Activated CD8-positive, alpha-beta memory T cell treated with anti-CD3 and anti-CD28 coated beads for 1 hour (primary cell): ENCODE measurements at places on chromosomes 11 and 22.

DNA sequence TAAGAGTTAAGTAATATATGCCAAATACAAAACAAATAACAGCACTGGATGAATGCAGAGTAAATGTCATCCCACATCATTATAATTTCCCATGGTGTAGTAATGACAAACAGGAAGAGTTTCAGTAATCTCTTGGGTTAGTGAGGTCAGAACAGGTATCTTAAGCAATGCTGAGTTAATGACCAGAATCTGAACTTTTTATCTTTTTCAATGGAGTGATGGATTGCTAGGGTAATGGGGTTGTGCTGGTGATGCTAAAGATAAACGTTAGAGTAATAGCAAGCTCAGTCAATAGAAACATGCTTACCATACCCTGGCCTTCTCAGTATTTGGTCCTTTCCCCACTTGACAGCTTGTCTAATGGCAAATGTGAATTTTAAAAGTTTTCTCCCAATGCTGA lies 11.5 kb upstream of the BDNF start:
- no peak for DNase-seq

DNA sequence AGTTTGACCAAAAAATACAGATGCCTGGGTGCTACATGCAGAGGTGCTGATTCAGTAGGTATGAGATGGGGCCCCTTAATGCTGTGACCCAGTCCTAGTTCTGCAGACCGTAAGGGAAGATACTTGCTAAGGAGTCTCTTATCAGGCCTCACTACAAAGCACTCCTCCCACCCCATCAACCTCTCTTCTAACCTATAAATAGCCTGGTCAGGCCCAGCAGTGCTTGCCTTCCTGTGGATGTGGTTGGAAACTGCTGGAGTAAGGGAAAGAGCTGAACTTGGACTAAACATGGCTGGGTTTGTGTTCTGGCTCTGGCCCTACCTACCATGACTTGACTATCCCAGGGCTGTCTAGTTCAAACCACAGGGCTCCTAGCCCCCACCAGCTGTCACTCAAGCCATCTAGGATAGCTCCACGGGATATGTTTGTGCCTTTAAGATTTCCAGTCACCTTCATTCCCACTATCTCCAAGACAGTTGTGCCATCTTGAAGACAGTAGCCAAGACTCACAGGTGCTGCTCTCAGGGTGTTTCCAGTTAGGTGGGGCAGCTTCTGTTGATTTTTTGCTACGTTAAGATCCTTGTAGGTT lies 9.5 kb upstream of the DKK3 start:
- no peak for DNase-seq

- no peak for DNase-seq
These were observed 310.6 kb downstream of the TBC1D22A start for GRCh38 chr22:47073075-47073474.

GRCh38 chr11:113162592-113162962 lies 151.8 kb upstream of the TTC12 start:
- no peak for DNase-seq

DNA sequence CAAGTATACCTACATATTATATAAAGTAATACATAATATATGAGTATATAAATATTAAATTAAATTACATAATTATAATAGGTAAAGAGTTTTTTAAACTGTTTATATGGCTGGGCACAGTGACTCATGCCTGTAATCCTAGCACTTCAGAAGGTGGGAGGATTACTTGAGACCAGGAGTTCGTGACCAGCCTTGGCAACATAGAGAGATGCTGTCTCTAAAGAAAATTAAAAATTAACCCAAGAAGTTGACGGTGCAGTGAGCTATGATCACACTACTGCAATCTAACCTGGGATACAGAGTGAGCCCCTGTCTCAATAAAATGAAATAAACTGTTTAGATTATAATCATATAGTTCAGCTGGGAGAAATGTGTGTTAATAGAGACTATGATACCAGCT lies 363.0 kb downstream of the DDX10 start:
- no peak for DNase-seq

DNA sequence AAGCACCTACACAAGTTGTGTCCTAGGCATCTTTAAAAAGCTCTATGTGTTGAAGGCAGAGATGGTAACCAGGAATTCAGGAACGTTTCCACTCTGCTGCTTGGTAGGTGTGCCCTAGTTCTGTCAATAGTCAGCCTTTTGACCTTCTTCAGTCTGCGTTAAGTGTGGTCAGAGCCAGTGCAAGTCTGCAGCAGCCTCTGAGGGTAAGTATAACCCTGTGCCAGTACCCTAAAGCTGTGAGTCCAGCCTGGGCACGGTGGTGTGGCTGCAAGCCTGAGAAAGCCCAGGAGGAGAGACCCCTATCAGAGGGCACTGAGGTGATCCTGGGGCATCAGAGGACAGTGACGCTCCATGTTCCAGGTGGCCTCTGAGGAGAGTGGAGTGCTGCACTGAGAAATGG lies 76.8 kb upstream of the ADORA2A start:
- DNase-seq: no peak

GRCh38 chr22:17607891-17608521 lies 20.5 kb downstream of the ATP6V1E1 start:
- no peak for DNase-seq

DNA sequence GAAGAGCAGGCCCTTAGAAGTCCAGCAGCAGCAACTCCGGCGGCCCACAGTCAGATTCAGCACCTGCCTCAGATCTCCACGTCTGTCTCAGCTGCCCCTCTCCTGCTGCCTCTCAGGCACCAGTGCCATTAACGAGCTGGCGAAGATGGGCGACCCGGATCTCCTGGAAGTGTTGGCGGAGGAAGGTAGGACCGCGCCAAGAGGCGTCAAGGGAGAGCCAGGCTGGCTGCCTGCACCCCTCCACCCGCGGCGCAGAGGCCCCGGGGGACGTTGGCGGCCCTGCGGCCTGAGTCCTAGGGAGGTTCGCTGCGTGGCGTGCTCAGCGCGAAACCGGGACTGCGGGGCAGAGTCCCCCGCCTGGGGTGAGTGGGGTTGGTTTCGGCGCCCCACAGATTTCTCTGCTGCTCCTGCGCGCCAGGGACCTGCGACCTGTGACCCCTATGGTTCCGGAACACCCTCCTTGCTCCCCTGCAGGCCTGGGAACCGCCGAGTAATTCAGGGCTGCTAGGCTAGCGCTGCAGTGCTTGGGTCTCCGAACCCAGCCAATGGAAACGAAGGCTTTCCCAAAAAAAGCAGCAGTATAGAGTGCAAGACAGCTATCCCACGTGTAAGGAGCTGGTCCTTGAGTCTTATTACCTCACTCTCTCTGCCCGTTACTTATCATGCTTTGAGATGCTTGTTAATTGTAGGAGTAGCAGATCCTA lies 615 bp downstream of the ANO5 start:
- DNase-seq: no peak

DNA sequence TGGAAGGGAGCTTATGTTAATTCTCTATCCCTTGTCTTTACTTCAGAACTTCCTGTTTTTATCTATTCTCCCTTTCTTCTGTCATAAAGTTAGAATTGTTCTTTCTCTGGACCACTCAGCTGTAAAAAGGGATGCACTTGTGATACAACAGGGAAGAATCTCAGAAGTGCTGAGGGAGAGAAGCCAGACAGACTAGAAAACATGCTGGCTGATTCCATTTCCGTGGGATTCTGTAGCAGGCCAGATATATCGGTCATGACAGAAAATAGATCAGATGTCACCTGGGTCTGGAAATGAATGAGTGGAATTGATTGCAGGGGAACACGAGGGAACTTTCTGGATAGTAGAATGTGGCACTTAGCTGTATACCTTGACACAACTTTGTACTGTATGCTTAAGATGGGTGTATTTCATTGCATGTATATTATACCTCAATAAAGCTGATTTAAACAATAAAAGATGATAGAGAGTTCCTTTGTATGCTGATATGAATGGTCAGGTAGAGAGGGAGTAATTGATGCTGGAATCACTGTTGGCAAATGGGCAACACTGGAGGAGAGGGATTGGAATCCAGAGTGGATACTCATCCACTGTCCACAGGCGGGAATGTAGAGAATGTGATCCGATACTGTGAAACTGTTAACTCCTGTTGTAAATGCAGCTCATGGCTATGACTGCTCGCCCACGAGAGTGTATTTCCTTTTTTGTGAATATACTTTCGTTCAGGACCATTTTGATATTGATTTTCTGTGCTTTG lies 59.6 kb downstream of the ATXN10 start:
- DNase-seq: no peak

DNA sequence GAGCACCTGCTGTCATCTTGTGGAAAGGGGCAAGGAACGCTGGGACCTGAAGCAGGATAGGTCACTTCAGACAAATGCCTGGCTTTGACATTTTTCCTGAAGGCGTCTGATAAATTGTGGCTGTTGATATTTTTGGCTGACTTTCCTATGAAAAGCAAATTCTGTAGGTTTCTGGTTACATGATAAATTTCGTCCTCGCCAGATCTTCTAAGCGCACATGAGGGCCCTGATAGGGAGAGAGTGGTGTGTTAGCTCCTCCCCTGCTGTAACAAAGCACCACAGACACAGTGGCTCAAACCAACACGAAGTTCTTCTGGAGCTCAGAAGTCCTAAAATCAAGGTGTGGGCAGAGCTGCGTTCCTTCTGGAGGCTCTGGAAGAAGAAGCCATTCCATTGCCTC lies 19.6 kb downstream of the APOL4 start:
- no peak for DNase-seq

DNA sequence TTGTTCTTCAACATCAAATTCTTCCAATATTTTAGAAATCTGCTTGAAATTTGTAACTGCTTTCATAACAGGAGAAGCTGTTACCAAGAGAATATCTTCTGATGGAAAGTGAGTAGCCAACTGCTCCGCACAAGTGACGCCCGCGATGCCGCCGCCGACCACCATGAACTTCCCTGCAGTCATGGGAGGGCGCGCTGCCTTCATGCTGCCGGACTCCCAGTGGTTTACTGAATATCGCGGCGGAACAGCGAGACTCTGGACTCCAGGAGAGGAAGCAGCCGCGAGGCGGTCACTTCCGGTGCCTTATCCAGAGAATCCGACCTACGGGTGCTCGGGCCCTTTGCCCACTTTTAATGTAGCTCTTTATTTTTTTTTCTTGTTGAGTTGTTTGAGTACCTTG lies 190.6 kb downstream of the GUCY1A2 start:
- DNase-seq: no peak

- no peak for DNase-seq
These were observed 2.5 kb downstream of the KCTD17 start for GRCh38 chr22:37054056-37054395.

GRCh38 chr22:19749876-19750275 lies 10.7 kb upstream of the TBX1 start:
- DNase-seq: no peak

GRCh38 chr22:48874956-48875355 lies 952.7 kb downstream of the BRD1 start:
- no peak for DNase-seq

DNA sequence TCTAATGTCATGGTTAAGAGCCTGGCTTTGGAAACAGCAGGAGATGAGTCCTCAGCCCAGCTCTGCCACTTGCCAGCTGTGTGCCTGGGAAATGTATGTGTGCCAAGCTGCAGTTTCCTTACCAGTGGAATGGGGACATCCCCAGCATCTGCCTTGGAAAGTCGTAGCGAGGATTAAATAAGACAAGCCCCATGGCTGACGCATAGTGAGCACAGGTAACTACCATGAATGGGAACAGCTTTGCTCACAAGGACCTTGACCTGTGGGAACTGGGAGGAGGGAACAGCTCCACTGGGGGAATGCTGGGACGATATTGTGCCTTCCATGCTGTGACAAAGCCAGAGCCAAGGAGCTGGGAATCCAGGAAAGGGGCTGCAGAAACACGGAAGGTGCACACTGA lies 2.6 kb upstream of the DSCAML1 start:
- DNase-seq: no peak

DNA sequence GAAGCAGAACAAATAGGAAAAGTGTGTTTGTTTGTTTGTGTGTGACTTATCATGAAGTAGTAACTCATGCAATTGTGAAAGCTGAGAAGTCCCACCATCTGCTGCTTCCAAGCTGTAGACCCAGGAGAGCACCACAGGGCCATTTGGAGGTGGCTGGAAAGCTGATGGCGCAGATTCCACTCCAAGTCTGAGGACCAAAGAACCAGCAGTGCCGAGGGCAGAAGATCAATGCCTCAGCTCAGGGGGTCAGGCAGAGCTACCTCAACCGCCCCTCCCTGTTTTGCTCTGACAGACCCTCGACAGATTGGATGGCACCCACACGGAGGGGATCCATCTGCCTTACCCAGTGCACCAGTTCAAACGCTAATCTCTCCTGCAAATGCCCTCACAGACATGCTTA lies 896.2 kb downstream of the BRD1 start:
- DNase-seq: no peak
